ENCODE measurements at places on chromosomes 13 and 19.

- DNase-seq = no peak
These were observed 37.1 kb downstream of the MLLT1 start for GRCh38 chr19:6242677-6243076.

- no peak for DNase-seq
These were observed 80.8 kb downstream of the SHISA2 start for GRCh38 chr13:25971047-25971446.

DNA sequence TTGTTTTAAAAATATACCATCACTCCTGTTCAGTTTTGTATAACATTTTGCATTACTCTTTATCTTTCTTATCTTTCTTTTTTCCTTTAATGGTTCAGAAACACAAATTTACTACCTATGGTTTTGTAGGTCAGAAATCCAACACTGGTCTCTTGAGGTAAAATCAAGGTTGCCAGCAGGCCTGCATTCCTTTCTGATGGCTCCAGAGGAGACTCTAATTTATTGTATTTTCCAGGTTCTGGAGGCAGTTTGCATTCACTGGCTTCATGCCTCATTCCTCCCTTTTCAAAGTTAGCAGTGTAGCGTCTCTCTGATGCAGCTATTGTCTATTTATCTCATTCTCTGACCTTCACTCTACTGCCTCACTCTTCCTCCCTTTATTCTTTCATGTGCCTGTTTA, 767.4 kb downstream of the SLITRK6 start:
- DNase-seq = no peak

- no peak for DNase-seq
These were observed 40.5 kb upstream of the NBEA start for GRCh38 chr13:34901572-34901971.

GRCh38 chr13:39692660-39693438, 37.4 kb downstream of the COG6 start:
- no peak for DNase-seq

- DNase-seq = no peak
These were observed 142.0 kb downstream of the ZNF737 start for GRCh38 chr19:20423381-20424197.

- no peak for DNase-seq
These were observed 42.9 kb downstream of the CBY2 start for GRCh38 chr13:45744979-45745378.

GRCh38 chr13:78786459-78786858, 127.5 kb upstream of the OBI1 start:
- no peak for DNase-seq

- DNase-seq = no peak
These were observed 661 bp upstream of the BABAM1 start for GRCh38 chr19:17266589-17266974.

GRCh38 chr19:17447704-17448130, 751 bp downstream of the TMEM221 start:
- DNase-seq = no peak

DNA sequence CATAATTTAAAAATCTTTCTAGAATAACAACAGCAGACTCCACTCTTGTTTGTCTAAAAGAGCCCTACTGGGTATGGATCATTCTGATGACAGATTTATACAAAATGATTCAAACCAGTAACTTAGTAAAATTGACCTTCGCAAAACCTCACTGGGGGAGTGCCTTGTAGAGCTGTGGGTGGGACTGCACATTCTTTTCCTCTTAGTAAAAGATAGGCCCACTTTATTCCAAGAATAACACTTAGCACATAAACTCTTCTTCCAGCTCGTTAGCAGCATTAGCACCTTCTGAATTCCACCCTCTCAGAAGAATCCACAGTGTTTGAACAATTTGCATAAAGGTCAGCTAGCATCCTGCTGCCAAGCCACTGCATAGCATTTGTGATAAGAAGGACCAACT, 106.8 kb downstream of the STOML3 start:
- no peak for DNase-seq

- no peak for DNase-seq
These were observed 19.9 kb downstream of the ZNF574 start for GRCh38 chr19:42095814-42096230.

- no peak for DNase-seq
These were observed 72.3 kb downstream of the GPC5 start for GRCh38 chr13:91470681-91471080.

DNA sequence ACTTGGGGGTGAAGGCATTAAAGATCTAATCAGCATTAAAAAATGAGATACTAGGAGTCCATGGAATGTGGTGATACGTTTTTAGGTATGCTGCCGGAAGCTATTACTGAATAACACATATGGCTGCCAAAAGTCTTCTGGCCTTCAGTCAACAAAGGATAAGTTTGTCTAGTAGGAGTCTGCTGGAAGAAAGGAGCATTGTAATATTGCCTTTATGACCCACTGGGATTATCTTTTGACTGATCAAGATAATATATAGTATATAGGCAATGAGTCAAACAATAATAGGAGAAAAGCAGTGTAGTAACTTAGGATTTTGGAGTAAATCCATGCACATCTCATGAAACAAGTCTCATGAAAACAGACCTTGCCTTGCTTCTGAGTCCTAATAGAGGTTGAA, 295.4 kb downstream of the SLITRK6 start:
- no peak for DNase-seq

GRCh38 chr19:3898426-3898825, 17.9 kb downstream of the ATCAY start:
- no peak for DNase-seq

DNA sequence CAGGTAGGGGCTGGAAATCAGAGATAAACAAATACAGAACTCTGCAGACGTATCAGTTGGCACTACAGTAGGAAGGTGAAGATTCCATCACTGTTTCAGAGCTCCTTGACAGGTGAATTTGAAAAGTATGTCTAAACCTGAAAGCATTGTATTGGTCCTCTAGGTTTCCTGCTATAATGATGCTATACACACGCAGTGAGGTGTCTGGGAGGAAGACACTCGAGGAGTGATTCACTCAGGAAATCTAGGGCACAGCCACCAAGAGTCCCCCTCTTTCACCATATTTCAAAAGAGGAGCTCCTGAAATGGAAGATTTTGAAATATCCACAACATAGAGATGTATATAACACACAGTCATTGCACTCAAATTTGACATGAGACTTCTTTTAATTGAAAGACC, 331.0 kb upstream of the DACH1 start:
- no peak for DNase-seq

- no peak for DNase-seq
These were observed 1442.9 kb downstream of the SLITRK1 start for GRCh38 chr13:82439159-82439904.

DNA sequence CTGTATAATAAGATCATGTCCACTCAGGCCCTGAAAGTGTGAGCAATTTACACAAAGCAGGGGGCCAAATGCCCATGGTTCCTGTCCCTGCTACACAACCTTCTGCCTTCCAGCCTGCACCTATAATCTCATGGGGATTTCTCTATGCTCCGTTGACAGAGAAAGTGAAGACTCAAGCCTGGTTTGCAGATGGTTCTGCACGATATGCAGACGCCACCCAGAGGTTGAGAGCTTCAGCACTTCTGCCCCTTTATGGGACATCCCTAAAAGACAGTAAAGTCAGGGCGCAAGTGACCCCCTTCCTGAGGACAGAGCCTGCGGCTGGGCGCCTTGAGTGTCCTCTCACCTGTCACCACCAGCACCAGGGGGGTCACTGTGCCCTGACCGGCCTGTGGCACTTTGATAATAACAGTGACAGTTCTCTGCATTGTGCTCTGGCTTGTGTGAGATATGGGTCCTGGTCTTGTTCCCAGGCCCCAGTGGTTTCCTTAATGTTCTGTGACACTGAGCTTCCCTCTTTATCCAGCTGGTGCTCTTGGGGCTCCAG, 15.1 kb downstream of the LILRA5 start:
- DNase-seq = no peak

DNA sequence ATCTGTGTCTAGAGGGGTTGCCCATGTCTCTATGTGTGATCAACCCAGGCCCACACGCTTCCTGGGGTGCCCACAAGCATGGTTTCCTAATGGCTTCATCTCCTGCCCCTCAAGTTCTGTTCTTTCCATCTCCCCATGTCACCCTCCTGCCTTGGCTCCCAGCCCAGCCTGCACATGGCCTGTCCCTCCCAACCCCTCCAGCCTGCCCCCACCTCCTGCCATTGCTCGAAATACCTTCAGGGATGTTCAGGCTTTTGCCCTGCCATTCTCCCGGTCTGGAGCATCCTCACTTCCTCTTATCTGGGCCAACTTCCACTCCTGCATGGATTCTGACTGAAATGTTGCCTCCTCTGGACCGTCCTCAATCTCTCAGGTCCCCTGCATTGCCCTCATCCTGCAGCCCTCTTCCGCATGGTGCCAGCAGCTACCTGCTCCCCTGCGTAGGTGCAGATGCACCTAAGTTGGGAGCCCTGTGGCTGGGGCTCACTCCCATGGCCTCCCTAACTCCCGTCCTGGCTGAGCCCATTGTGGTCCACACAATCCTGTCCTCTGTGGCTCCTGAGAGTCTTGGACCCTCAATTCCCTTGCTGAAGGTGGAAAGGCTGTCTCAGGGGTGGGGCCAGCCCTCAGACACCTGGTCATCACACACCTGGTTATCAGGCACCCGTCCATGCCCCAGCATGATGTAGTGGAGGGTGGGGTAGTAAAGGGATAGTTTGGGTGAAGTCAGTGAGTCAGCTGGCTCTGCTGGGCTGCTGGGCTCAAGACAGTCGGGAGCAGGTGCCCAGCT, 152.1 kb downstream of the URI1 start:
- no peak for DNase-seq

GRCh38 chr19:51274049-51274770, 23.3 kb downstream of the SIGLECL1 start:
- no peak for DNase-seq

DNA sequence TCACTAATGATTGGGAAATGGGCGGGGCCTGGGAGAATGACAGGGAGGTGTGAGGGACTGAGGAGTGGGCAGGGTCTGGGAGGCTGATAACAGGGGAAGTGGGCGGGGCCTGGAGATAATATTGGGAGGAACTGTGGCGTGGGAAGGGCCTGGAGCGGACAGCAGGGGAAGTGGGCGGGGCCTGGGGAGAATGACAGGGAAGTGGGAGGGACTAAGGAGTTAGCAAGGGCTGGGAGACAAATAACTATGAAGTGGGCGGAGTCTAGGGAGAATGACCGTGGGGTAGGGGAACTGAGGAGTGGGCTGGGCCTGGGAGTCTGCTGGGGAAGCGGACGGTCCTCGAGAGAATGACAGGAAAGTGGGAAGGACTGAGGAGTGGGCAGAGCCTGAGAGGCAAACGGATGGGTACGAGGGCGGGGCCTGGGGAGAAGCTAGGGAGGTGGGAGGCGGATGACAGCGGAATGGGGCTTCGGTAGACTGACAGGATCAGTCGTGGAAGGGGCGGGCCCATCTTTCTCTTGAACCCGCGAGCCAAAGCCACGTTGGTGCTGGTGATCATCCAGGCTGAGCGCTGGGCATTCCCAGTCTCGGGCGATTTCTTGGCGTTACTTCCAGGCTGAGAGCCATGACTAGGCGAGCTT, 14.0 kb upstream of the TUBB4A start:
- no peak for DNase-seq

DNA sequence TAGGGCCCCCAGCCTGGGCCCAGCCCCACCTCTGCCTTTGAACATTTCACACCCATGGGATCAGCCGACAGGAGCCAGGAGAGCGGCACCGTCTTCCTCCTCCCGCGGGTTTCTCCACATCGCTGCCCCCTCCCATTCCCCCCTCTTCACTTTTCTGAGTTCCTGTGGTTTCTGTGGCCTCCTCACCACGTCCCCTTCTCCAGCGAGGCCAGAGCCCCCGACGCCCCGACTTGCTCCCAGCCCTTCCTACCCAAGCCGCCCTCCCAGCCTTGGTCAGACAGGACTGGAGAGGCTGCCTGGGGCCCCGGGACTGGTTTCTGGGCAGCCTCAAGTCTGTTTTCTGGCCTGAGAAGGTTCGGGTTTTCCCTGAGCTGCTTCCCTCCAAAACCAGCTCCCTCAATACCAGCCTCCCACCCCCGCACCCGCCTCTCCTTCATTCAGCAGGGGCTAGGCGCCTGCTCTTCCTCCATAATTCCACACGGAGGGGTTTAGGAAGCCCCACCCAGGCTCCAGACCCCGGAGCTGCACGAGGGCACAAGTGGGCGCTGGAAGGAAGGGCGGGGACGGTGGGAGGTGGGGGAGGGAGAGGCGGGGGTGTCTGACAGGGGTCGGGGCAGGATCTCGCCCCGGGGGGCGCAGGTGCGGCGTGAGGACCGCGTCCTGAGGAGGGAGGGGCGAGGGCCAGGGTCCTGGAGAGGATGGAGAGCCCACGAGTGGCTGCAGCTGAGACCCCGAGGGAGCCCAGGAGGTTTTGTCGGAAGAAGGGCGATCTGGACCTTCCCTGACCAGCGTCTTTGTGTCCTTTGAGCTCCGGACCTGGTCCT, 4.0 kb upstream of the SIGLEC10 start:
- no peak for DNase-seq

GRCh38 chr13:111966933-111967332, 100.0 kb upstream of the SOX1 start:
- no peak for DNase-seq

DNA sequence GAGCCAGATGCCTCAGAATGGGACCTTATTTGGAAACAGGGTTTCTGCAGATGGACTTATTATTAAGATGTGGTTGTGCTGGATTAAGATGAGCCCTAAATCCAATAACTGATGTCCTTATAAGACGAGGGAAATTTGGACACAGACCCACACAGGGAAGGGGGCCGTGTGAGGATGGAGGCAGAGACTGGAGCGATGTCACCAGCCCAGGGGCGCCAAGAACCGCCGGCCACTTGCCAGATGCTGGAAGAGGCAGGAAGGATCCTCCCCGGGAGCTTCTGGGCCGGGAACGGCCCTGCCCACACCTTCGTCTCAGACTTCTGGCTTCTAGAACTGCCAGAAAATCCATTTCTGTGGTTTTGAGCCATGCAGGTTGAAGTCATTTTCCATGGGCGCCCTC, 26.6 kb downstream of the GNG7 start:
- no peak for DNase-seq

DNA sequence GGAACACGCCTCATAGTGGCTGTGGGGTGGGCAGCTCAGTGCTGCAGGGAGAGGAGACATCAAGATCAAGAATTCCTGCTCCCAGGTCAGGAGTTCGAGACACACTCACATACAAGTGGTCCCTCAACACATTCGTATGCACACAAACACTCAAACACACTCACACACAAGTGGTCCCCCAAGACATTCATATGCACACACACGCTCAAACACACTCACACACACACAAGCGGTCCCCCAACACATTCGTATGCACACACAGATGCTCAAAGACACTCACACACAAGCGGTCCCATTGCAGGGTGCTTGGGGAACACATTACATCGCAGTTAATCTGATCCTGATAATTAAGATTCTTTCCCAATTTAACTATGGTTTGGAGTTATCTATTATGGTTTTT, 28.2 kb downstream of the FCGBP start:
- no peak for DNase-seq
